ENCODE measurements at places on chromosomes 12 and 14.

DNA sequence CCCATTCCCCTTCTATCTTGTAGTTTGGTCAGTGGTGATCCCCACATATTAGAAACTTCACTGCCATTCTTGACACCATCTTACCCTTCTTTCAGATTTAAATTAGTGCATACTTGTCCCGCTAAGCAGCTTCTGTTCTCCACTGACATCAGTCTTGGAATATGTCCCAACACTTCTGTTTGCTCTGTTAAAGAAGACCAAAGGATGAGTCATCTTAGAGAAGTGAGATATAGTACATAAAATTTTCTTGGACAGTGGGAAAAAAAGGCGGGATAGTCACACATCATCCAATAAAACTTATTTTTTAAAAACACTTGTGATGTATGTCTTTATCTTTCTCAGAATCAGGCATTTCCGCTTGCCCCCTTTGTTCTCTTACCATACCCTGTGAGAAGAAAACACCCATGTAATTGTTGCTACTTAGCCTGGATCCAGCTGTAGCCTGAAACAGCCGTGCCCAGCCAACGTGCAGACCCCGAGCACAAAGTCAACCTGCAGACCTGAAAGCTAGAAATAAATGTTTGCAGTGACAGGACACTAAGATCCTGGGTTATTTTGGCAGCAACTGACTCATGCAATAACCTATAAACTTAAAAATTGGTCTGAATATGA lies 100.1 kb upstream of the PDE3A start:
- DNase-seq, result no peak

GRCh38 chr12:44384136-44384535 lies 492.0 kb downstream of the NELL2 start:
- no peak for DNase-seq

DNA sequence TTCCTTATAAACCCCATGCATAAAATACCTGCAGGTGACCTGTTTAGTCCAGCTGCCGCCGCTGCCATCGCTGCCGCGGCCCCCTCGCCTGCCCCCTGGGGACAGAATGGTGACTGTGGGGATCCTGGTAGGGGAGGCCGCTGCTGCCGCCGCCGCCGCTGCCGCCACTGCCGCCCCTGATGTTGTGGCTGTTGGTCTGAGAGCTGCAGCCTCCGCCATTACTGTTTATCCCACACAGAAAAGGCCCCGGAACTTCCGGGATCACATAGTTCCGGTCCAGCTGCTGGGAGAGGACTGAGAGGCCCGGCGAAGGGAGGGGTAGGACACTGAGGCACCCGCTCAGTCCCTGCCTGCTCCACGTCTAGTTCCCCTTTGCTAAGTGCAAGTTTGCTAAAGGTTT lies 244.9 kb downstream of the C12orf50 start:
- no peak for DNase-seq

DNA sequence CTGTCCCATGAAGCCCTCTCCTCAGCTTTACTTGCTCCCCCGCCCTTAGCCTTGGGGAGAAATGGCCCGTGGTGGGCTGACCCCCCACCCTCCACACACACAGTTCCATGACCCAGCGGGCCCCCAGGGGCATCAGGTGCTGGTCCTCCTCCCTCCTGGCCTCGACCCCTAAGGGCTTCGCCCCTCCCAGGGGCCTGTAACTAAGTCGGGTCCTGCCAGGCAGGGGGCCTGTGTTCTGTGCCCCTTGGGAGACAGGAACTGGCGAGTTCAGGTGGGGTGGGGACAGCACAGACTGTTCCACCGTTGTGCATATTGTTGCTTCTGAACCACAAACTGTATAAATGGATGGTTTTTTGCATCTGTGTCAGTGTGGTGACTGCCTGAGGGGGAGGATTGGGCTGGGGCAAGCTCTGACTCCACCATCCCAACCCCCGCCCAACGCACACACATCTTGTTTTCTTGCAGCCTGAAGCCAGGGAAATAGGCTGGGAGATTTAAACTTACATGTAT lies 8.8 kb downstream of the TAMALIN start:
- DNase-seq, result no peak

GRCh38 chr12:122216445-122216844 lies 9.4 kb downstream of the DIABLO start:
- no peak for DNase-seq

DNA sequence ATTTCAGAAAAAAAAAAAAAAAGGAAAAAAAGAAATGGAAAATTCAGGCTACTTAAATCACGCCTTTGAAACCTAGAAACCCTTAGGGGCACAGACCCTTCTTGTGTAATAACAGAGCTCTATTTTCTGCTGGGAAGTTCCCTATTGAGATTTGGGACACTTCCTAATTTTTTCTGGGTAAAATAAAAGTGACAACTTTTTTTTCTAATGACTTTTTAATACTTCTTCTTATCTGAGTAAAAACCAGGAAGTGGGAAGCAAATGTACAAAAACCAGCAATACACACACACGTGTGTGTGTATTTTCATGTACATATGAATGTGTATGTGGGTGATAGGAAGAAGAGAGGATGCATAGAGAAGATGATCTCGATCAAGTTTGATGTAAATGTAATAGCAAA lies 35.8 kb downstream of the ETV6 start:
- DNase-seq, result no peak

- no peak for DNase-seq
These were observed 98.6 kb downstream of the SETD3 start for GRCh38 chr14:99382071-99382470.

DNA sequence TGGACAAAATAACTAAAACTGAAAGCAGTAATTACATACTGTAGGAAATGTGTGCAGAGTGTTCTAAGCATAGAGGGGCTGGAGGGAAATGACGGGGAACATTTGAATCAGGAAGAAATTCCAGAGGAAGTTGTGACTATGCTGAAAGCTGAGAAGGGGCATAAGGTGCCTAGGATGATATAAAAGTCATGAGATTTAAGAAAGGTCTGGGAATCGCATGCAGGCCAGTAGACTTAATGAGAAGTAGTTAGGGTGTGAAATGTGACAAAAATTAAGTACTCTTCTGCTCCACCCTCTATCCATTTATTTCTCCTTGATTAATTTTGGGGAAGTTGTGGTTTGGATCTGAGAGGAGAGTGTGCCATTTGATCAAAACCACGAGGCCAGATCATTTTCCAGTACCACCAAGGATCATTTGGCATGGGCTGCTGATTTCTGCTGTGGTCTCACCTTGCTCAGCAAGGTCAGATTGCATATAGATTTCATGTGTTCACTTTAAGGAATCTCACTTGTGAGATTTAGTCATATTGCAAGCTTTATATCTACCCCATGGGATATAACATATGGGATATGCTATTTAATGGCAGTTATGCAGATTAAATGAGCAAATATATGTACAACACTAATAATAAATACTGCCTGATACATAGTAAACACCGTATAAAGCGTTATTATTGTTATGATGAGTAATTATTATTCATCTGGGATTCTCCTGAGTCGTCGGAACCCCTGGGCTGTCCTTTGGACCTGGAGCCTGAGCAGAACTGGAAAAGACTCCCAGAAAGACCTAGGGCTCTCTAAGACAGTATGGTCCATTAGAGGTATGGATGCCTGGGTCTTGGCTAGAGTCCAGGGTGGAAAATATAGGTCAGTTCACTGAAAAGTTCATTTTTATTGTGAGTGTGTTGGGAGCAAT lies 72.3 kb downstream of the SRGAP1 start:
- no peak for DNase-seq

- no peak for DNase-seq
These were observed 16.9 kb downstream of the PPTC7 start for GRCh38 chr12:110565894-110566871.

- no peak for DNase-seq
These were observed 4.7 kb downstream of the ZDHHC17 start for GRCh38 chr12:76768576-76768975.

- no peak for DNase-seq
These were observed 3.5 kb downstream of the IFI27 start for GRCh38 chr14:94113908-94114588.

DNA sequence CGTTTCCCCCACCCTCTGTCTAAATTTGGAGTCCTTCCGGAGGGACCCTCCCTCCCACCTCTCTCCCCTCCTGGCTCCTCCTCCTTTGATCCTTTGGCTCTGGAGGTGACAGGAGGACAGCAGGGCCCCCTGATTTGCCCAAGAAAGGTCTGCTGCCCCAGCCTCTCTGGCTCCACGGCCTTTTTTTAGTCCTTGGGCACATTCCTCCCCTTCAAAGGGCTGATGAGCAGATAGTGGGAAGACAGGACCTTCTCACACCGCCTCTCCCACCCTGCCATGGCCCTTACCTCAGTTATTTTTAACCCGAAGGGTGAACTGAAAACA lies 196 bp upstream of the MYH6 start:
- DNase-seq, result no peak

GRCh38 chr12:126974779-126975178 lies 1292.2 kb upstream of the TMEM132C start:
- no peak for DNase-seq

DNA sequence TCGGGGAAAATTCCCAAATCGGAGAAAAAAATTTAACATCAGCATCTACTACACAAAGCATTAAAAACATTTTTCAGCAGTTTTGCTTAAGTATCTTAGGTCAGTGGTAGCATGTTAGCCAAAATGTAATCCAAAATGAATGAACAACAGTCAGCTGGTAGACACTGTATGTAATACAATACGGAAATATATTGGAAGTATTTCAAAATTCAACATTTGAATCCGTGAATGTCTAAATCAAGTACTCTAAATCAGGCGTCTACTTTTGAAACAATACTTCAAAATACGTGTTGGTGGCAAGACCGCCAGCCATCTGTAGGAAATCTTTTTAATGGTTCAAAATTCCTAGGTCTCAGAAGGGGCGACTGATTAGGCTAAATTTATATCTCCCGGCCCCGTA lies 1.1 kb downstream of the SCAF11 start:
- DNase-seq, result no peak
